NCI-H526 (cell line): ENCODE measurements at places on chromosomes 11 and 22.

- no peak for DNase-seq
These were observed 136.6 kb downstream of the ME3 start for GRCh38 chr11:86535773-86536172.

GRCh38 chr11:96287822-96288439, 55.1 kb downstream of the MAML2 start:
- no peak for DNase-seq

- DNase-seq, result no peak
These were observed 50.2 kb downstream of the XKR3 start for GRCh38 chr22:16774911-16775500.

- DNase-seq, result no peak
These were observed 471 bp upstream of the TMEM184B start for GRCh38 chr22:38273135-38273826.

GRCh38 chr22:44500599-44500998, 2.6 kb upstream of the RTL6 start:
- peak; percentile 6 for DNase-seq

DNA sequence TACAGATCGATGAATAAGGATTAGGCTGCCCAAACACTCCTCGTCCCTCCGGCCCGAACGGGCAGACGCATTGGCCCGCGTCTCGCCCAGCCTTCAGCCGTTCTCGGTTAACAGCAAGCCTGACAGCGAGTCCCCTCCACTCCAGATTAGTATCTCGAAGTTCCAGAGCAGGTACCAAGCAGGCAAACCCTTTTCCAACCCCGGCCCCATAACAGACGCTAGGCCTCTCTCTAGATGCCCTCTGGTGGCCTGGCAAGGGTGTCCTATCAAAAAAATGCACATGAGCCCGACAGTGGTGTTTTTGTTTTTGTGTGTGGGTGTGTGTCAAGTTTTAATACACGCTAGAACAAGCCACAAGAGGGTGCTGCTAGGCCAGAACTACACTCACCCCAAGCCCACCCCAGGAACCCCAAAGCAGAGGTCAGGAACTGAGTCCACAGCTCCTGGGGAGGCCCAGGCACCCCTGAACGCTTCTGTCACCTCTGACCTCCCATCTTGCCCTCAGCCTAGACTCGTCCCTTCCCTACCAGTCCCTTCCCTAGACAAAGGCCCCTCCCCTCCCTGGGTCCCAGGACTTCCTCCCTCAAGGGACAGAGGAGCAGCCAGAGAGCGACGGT, 658 bp upstream of the ARFGAP2 start:
- DNase-seq, result peak; percentile 90

- DNase-seq, result no peak
These were observed 188.4 kb downstream of the SPON1 start for GRCh38 chr11:14150878-14151277.

DNA sequence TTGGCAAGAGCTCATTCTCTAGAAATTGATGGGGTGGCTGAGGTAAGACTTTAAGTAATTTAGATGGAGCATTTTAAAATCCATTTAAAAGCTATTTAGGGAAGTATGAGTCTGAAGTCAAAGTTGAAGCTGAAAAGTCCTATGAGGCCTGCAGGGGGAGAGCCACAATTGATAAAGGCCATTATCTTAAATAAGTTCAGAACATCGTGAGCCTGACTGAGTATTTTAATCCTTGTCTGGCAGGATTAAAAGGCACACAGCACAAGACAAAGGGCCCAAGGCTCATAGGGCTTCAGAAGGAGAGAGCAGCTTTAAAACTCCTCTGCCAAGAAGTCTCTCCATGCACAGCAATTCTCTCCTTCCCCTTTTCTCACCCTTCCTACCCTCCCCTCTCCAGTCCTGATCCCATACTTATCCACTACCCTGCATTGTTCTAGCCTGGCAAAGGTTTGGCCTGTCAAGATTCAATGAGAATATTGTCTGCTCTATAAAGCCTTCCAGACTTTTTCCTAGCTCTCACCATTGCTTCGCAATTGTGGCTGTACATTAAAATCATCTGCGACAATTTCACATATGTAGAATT, 1312.9 kb downstream of the FAM181B start:
- no peak for DNase-seq

DNA sequence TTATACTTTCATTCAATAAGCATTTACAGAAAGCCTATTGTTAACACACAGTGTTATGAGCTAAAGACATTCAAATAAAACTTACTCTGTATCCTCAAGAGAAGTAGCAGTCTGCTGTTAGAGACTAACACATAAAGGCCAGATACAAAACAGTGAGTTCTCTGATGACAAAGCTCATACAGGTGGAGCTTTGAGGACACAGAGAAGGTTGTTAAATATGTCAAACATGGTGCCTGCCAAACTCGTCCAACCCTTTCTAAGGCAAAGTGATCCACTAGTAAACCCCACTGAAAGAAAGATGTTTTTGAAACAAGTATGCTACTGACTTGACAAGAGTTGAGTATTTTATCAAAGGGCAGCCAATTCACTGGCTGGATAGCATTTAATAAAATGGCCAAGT, 70.1 kb downstream of the C2CD3 start:
- no peak for DNase-seq

GRCh38 chr11:122270535-122270934, 154.5 kb upstream of the BLID start:
- no peak for DNase-seq

- no peak for DNase-seq
These were observed 1080.2 kb downstream of the NTM start for GRCh38 chr11:132450631-132451030.

GRCh38 chr22:30778261-30778660, 83.6 kb downstream of the OSBP2 start:
- no peak for DNase-seq

GRCh38 chr11:75400146-75400865, 988 bp downstream of the RPS3 start:
- no peak for DNase-seq

- no peak for DNase-seq
These were observed 34.9 kb downstream of the MAPK1 start for GRCh38 chr22:21832291-21833290.

DNA sequence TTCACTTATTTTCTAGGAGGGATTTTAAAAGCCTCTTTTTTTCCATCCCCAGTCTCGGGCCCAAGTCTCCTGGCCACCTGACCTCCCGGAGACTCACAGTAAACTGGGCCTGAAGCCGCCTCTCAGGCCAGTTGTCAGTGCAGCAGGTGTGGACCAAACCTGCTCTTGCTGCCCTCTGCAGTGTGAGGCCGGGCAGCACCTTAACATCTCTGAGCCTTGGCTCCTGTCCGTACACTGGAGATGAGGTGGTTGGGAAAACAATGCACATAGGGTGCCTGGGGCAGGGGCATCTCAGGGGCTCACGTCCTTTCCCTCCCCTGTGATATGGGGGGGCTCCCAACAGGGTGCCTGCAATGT, 45.1 kb downstream of the PHF21B start:
- DNase-seq, result no peak

- DNase-seq, result no peak
These were observed 174.0 kb downstream of the TBC1D22A start for GRCh38 chr22:46936378-46936903.

- no peak for DNase-seq
These were observed 12.1 kb upstream of the LRP5 start for GRCh38 chr11:68300076-68300830.

GRCh38 chr11:8638300-8638699, 44.2 kb downstream of the TRIM66 start:
- no peak for DNase-seq

- no peak for DNase-seq
These were observed 28.7 kb downstream of the INCENP start for GRCh38 chr11:62152245-62153086.

GRCh38 chr11:27150098-27150497, 109.5 kb downstream of the BBOX1 start:
- DNase-seq, result no peak

DNA sequence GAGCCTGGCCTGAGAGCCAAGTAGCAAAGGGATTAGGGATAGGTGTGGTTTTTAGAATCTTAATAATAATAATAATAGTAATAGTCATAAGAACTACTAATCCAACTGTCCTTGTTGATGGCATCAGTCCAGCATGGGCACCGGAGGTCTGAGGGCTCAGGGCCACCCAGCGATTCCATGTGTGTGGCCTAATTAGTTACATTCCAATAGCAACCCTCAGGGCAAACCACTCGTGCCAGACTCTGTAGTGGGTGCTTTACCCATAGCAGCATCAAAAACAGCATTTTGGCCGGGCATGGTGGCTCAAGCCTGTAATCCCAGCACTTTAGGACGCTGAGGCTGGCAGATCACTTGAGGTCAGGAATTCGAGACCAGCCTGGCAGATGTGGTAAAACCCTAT, 19.0 kb upstream of the MYH9 start:
- no peak for DNase-seq

- no peak for DNase-seq
These were observed 25.0 kb downstream of the USP35 start for GRCh38 chr11:78213526-78214330.

GRCh38 chr22:26579331-26579886, 10.5 kb downstream of the TPST2 start:
- DNase-seq, result no peak

DNA sequence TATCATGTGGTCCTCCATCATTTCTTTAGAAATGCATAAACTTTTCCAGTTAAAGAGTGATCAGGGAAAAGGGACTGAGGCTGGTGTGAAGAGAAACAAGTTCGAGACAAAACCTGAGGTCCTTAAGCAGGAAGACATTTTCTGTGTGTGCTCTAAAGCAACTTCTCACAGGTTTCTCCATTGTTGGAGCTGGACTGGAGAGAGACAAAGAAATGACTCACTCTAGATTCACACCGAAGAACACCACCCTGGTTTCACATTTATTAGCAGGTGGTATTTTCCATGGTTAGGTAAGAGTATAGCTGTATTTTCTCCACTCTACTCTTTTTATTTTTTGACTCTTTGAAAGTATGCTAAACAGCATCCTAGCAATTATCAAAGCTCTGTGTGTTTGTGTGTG, 736.4 kb downstream of the KCNA4 start:
- DNase-seq, result no peak

GRCh38 chr22:30743257-30744020, 48.8 kb downstream of the OSBP2 start:
- no peak for DNase-seq
